ENCODE measurements at places on chromosomes 5 and 9.

- DNase-seq, result no peak
Measured at GRCh38 chr5:173399851-173400250, 71.6 kb upstream of the STC2 start.

DNA sequence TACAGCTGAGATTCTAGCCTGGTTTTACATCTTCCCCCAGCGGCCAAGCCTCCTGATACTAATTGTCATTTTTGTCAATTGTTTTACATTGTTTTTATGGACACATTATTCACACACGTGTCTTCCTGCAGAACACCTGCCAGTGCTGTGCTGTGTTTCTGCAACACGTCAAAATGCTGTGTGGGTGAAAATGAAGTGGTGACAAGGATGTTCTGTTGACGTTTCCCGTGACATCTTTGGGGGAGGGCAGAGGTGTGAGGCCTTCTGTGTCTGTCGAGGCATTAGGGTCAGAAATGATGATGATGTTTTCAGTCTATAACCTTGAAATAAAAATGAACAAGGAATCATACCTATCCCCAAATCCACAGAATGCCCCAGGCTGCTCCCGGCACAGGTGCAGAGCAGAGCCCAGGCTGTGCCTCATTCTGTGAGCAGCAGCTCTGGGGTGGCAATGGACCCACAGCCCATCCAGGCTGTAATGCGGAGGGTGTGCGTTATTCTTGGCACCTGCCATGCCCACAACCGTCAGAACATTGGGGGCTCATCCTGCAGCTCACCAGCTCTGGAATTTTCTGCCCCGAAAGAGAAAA lies 23.6 kb upstream of the CEP72 start:
- DNase-seq, result no peak

DNA sequence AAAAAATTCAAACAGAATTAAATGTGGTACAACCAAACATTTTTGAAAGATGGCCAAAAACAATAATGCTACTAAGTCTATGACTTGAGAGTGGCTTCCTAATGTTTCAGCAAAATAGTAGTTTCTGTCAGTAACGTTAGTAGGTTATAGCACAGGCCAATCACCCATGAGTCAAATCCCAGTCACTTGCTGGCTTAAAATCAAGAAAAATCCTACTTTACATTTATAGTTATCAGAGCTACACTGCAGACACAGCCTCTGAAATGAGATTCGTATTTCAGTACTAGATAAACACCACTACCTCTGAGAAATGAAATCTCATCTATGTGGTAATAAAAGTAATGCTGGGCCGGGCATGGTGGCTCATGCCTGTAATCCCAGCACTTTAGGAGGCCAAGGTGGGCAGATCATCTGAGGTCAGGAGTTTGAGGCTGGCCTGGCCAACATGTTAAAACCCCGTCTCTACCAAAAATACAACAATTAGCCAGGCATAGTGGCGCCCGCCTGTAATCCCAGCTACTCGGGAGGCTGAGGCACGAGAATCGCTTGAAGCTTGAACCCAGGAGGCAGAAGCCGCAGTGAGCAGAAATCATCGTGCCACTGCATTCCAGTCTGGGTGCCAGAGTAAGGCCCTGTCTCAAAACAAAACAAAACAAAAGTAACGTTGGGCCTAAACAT lies 6.1 kb downstream of the ZDHHC21 start:
- DNase-seq, result peak; percentile 22

DNA sequence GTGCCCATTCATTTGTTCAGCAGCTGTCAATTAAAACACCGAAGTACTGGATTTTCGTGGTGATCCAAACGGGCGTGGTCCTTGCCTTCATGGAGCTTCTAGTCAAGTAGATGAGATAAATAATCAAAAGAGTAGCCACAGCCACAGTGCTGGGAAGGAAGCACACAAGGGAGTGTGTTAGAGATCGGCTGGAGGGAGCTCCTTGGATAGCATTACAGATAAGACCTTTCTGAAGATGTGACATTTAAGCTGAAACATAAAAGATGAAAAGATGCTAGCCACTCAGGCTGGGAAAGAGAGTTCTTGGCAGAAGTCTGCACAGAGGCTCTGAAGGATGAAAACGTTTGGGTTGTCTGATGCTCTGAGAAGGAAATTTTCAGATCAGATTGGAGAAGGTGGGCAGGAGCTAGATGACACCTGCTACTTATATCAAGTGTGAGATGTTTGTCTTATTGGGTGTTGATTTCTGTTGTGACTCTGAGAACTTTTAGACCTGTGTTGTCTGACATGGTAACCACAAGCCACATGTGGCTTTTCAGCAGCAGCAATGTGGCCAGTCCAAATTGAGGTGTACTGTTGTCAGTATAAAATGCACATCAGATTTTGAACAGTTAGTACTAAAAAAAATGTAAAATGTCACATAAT lies 123.9 kb downstream of the TLE4 start:
- DNase-seq, result peak; percentile 75

DNA sequence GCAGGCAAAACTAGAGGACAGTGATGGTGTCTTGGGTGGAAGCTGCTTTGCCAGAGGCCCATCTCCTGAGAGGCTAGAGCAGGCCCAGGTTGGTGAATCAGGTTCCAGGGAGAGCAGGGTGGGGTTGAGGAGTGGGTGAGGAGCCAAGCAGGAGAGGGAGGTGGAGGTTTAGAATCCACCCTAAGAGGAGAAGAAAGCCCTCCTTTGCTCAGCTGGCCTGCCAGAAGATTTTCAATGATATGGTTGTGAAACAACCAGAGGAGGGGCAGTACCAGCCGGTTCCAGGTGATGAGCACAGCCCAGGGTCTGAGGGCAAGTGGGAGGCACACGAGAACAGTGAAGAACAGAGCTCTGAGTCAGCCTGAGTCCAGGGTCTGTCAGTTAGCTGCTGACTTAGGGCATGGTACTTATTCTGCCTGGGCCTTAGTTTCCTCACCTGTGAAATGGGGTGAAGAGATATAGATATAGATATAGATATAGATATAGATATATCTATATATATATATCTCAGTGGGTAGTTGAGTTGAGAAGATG lies 17.8 kb downstream of the PPARGC1B start:
- DNase-seq, result no peak

GRCh38 chr5:151798674-151799073 lies 26.9 kb downstream of the G3BP1 start:
- DNase-seq, result peak; percentile 52

GRCh38 chr5:73142035-73142434 lies 21.7 kb downstream of the TMEM171 start:
- DNase-seq, result no peak

GRCh38 chr9:76191493-76191892 lies 202.7 kb downstream of the RFK start:
- DNase-seq, result no peak

DNA sequence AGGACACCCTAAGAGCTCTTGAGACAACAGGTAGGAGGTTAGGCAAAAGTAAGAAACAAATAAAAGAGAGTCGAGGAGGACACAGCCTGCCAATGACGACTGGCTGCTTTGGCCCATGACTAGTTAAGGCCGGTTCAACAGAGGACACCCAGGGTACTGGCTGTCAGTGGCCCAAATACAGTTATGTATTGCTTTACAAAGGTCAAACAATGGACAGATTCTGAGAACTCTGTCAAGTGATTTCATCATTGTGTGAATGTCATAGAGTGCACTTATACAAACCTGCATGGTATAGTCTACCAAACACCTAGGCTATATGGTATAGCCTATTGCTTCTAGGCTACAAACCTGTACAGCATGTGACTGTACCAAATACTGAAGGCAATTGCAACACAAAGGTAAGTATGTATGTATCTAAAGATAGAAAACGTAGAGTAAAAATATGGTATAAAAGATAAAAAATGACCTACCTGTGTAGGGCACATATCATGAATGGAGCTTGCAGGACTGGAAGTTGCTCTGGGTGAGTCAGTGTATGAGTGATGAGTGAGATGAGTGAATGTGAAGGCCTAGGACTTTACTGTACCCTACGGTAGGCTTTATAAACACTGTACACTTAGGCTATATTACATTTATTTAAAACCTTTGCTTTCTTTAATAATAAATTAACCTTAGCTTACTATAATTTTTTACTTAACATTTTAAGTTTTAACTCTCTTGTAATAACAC lies 6.5 kb upstream of the FAM81B start:
- DNase-seq, result no peak

DNA sequence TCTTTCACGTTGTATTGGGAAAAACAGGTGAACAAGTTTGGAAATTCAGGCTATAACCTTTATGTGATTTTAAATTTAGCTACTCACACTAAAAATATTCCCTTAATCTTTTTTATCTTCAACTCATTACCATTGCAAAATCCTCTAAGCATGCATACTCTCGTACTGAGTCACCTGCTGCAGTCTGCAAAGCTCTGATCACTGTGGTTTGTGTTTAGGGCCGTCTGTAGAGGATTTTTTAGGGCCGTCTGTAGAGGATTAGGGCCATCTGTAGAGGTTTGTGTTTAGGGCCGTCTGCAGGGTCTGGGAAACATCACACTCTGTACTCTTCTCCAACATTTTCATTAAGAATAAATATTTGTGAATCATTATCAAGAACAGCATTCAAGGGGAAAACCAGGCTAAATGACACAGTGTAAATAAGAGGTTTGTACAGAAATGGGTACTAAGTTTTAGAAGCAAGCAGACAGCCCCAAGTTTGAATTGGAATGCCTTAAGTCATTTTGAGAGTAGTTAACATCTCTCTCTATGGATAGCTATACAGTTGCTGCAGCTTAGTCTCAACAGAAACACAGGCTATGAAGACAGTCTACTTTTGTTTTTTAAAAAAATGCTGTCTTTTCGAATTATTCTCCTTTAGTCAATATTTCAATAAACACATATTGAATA lies 155.0 kb upstream of the TSLP start:
- peak; percentile 80 for DNase-seq

DNA sequence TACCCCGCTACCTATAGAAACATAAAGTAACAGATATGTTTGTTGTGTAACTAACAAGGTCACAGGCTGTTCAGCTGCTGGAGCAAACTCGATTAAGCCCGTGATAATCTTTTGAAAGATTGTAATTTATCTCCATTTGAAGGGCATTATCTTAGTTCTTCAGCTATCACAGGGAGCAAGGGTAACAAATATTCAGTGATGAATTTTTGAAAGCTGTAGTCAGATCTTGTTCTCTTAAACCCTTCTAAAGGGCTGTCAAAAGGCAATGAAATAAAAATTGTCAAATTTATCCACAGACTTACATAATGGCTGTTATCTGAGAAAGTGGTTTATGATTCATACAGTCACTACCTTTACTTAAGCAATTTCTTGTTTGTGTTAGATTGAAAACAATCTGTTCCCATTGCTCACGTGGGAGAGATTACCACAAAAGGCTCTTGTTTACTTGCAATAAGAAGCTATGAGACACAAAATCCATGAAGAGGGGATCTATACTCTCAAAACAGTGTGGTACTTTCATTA lies 78.3 kb upstream of the ZNF608 start:
- DNase-seq, result peak; percentile 26

- no peak for DNase-seq
Measured at GRCh38 chr5:124883681-124884080, 137.2 kb upstream of the ZNF608 start.

DNA sequence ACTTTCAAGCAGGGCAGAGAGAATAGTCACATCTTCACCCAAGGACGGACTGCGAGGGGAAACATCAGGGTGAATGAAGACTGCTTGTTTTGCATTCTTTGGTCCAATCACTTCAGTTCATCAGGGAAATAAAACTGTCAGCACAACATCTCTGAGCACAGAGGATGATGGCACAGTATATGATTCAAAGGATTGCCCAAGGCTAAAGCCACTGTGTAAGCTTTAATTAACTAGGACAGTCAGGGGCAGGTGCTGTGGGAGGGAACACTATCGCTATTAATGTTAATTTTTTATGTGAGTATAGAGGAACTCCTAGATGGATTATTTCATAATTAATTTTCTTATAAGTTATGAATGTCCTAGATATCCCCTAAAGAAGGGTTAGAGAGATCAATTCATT lies 112.1 kb downstream of the BASP1 start:
- no peak for DNase-seq

DNA sequence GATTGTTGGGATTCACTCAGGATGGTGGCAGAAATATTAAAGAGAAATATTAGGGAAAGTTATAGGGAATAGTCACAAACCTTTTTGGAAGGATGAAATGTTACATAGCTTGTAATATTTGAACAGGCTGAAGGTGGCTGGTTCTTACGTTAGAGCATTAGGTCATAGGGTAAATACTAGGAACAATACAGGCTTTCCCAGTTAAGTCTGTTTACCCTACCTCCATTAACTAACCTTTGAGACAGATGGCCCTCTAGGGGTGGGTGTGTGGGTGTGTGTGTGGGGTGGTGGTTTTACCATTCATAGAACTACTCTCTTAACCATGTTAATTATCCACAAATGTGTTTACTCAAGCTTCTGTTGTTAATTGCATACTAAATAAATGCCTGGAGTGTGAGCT lies 94.3 kb upstream of the STK32A start:
- no peak for DNase-seq

DNA sequence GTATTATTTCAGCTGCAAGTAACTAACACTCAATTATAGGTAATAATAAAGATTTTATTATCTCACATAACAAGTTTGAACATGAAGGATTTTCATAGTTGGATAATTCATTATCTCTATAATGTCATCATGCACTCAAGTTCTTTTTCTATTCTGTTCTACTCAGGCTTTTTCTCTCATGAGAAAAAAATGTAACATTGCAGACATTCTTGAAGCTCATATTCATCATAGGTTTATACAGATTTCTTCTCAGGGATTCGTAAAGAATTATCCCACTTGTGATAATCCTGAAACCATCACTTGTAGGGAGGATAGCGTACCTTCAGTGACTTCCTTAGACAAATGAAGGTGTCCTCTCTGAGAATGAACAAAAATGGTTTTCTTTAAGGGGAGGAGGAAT lies 150.3 kb downstream of the XRCC4 start:
- no peak for DNase-seq

- no peak for DNase-seq
Measured at GRCh38 chr5:51396797-51397196, 13.5 kb downstream of the ISL1 start.

DNA sequence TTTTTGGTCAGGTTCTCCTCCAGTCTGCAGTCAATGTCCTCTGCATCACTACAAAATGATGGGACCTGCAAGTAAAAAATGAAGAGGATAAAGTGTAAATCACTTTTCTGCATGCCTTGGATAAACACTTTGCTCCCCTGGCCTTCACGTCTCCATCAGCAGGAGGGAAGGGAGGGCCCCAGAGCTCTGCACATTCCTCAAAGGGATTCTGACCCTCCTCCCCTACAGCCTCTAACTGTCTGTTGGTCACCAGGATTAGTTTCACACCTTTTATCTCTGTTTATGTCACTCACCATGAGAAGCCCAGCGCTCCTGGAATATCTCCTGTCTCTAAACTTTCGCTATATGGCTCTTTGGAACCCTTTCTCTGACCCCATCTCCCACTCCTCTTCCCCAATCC lies 103.3 kb downstream of the SVEP1 start:
- no peak for DNase-seq
